CD4-positive, alpha-beta T cell treated with Interleukin-2 at 100 ng/mL for 4 hours (primary cell): ENCODE measurements at places on chromosomes 11 and 22.

DNA sequence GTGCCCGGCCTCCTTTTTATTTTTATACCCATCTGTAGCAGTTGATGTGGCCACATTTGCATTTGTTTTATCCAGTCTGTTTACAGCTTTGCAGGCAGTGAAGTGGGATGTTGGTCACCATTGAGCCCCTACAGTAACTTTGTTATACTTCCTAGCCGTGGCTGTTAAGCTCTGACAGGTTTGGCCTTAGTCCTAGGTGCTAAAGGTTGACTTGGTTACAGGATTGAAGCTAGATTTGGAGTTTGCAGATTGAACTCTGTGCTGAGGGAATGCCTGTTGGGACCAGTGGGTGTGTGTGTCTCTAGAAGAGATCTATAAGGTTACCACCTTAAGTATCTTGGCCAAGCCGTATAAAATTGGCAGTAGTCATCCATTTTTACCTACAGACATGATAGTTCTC lies 91.2 kb downstream of the PPP6R3 start:
- no peak for DNase-seq

DNA sequence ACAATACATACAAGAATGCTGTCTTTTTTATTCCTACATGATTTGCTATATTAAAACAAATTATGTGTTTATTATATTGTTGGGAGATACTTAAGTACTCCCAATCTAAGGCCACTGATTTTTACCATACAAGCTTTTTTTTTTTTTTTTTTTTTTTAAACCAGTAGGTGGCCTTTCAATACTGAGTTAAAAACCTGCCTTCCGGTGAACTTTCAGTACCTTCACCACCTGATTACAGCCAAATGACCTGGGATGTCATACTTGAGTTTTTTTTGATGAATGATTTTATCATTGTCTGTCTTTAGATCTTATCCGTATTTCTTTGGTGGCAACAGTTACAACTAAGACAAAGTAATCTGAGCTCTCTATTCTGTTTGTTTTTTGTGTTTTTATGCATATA lies 94.0 kb upstream of the FOLH1 start:
- no peak for DNase-seq

DNA sequence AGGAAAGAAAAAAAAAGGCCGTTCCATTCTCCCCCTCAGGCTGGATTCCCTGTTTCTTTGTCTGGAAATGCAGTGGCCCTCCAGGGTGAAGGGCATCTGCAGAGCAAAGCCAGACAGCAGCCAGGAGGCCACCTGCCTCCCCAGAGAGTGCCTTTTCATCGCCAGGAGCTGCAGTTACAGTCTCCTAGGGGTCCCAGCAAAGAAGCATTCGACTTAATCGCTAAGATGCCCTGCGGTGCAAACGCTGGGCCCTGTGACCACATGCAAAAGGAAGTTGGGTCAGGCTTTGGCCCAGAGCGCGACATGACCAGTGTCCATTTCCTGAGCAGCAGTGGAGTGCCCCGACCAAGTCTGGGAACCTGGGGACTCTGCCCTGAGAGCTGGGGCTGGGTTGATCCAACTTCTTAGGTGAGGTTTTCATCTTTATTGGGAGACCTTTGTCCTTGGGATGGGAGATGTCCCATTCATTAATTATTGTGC lies 304.6 kb downstream of the OPCML start:
- no peak for DNase-seq

DNA sequence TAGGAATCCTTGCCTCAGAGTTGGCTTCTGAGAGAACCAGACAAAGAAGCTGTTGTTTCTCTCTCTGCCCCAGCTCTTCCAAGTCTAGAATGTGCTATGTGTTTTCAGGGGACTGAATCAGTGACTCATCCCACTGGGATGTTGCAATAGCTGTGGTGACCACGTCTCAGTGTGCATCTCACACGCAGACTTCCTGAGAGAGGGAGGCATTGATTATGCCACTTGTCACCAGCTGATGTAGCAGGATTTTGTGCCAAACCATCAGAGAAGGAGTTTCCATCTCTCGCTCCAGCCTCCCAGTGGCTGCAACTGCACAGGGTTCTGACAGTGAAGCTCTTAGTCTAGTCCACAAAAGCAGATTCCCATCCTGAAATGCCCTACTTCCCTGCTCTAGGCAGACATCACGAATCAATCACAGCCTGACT lies 455.8 kb downstream of the MIAT start:
- no peak for DNase-seq

- no peak for DNase-seq
These were observed 16.9 kb upstream of the SLCO2B1 start for GRCh38 chr11:75133976-75134375.

- DNase-seq, result no peak
These were observed 33.7 kb downstream of the OSBPL5 start for GRCh38 chr11:3131330-3131941.

DNA sequence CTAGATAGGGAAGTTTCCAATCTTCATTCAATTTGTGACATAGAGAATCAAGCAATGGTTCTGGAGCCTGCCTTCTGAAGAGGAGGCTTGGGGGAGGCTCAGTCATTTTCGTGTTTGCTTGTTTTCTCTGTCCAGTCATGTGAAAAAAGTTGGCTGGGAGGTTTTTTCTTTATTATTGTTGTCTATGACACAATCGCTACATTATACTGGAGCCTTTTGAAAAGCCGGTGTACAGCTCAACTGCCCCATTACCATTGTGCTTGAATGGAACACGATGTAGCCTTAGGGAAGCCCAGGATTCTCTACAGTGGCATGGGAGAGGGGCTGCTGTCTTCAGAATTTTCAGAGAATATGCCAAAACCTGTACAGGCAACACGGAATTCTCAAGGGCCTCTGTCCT lies 57.9 kb upstream of the NCAM1 start:
- DNase-seq, result no peak

GRCh38 chr11:1438261-1438966 lies 48.2 kb downstream of the MOB2 start:
- DNase-seq, result no peak

- DNase-seq, result no peak
These were observed 120.8 kb upstream of the APOA1 start for GRCh38 chr11:116958246-116958645.

DNA sequence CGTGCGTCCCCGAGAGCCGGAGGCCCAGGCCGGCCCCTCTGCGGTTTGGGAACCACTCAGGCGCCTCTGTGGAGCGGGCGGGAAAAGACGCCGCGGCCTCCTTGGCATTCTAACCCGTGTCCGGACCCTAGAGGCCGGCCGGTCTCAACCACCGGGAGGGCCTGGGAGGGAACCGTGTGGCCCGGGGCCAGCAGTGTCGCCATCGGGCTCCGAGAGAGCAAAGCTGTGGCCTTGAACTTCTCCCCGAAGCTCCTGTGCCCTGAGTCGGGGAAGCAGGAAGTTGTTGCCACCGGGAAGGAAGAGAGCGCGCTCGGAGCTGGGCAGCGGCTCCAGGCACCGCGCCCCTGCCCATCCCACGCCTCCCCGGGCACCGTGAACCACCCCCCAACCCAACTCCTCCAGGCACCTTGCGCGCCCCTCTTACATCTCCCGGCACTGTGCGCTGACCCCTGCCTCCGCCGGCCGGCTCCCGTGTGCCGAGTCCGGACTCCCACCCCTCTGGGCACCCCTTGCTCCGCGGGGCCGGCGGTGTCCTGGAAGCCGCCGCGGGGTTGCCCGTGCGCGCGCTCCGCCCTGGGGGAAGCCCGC lies 80.0 kb upstream of the PPARA start:
- no peak for DNase-seq

GRCh38 chr11:441043-441417 lies 781 bp downstream of the ANO9 start:
- DNase-seq, result no peak

DNA sequence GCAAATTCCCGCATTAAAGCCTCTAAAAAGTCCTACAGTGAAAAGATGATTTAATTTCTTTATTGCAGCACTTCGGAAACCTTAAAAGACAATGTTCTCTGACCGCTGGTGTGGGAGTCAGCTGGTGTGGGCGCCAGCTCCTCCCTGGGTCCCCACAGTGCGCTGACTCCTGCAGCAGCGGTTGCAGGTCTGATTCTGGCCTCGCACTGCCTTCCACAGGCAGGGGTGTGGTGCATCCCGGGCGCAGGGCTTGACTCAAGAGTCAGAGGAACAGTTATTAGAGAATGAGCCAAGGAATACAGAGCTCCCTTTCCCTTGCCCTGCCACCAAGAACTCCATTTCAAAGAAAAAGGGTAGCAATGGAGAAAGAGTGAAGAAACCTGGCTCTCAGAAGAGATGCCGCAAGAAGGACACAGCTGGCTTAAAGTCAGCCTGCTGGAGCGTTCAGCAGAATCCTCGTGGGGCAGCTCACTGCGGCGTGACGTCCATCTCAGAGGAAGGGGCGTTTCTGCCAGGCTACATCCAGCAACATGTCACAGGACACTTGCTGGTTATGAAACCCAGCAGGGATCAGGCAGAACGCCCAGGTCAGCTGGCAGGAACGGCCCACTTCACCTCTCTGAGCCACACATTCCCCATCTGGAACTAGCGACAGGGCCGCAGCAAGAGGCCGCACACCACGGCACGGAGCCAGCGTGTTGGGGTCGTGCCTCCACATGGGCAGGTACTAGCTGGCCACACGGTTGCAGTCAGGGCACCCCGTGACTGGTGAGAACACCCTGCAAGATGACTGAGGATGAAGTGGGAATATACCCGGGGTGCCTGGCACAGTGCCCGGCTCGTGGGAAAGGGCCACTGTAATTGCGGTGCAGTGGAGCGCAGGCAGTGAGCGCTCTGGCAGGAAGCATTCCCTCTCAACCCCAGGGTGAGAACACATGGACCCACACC lies 18.1 kb upstream of the EFCAB6 start:
- DNase-seq, result no peak

DNA sequence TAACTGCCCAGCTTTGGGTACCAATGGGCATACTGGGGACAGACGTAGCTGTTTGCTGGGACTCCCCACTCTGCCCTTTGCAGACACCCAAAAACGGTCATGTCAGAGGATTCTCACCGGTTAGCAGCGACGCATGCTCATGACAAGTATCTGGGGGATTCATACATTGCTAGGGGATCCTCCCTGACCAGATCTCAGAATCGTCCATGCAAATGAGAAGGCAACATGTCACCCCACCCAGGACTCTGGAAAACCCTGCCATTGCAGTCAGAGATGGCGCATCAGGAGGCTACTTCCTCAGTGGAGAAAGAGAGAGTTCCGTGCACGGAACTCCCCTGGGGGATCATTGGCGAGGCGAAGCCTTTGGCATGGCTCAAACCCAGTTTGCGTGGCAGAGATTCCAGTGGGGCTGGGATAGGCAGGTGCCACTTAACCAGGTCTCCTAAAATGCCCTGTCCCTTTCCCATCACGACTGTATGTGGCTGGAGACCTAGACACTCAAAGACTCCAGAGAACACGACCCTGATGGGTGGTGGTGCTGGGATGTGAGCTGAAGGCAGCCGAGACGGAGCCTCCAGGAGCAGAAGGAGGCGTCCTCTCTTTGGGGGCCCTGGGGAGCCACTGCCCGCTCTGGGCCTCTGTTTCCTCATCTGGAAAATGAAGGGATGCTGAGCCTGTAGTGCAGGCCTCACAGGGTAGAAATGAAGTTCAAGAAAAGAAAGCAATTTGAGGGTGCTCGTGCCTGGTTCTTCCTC lies 4.9 kb downstream of the RGL4 start:
- no peak for DNase-seq

DNA sequence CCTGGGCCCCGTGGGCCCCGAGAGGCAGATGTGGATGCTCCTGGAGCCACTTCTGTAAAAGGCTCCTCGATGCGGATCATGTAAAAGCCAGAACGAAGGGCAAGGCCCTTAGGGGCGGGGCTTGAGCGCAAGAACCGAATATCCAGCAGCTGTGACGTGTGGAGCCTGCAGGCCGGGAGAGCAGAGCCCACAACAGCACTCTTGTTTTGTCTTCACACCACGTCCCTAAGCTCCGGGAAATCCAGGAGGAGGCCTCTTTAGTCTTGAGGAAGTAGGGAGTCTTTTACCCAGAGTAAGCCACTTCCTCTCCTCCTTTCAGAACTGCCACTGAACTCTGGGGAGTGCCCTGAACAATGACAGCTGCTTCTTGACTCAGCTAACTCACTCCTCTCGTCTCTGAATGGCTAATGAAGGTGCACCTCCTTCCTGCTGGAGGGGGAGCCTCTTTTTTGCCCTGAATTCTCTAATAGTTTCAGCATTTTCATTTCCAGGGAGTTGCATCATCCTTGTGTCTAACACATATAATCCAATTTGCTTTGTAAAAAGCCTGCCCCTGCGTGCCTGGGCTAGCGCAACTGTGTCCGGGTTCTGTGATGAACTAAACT lies 12.5 kb downstream of the L3MBTL2 start:
- DNase-seq, result peak; percentile 37

DNA sequence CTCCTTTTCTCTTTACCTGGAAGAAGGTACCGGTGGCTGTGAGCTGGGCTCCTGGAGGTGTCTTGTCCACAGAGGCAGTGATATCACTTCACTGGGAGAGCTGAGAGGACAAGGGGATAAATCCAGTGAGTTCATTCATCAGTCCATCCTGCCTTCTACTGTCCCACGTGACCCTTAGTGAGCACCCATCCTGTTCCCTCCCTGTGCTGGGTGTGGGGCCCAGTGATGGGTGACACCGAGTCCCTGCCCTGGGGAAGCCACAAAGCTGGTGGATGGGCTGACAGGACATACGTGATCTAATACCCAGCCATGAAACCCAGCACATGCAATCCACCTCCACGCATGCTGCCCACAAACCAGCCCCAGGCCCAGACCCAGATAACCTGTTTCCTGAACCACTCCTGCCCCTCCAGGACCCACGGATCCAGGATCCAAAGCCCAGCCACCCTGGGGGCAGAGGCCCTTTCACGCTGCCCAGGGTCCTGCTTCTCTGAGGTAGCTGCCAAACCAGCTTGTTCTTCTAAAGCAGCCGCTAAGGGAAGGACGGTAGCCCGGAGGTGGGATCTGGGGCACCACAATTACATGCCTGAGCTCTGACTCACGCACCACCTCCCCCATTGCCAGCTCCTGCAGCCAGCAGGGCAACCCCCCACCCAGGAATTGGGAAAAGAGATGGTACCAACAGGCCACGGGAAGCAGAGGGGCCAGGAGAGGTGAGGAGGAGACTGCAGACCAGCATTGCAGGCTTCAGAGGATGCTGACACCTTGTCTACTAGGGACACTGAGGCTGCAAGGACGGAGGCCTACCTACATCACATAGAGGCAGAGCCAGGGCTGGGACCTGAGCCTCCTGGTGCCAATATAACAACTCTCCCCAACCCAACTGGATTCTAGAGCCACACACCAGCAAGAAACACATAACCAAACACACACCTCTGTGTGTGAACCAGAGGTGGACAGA lies 35.2 kb downstream of the GDPD5 start:
- no peak for DNase-seq

DNA sequence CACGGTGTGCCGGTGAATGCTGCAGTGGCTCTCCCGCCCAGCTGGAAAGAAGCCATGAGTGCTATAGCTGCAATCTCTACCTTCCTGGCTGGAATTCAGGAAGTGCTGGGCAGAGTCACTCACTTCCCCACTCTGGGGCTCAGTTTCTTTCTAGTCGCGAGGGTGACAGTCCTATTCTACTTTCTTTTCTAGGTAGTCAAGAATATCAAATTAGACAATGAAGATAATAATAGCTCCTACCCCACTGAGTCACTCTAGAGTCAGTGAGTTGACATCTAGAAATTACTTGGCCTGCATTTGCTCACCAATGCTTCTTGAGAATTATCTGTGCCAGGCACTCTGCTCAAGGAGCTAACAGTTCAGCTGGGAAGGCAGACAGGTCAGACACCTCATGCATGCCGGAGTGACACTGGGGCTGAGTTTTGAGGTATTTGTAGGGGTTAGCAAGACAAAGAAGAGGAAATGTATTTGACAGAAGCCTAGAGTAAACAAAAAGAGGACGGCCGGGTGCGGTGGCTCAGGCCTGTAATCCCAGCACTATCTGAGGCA lies 3.2 kb downstream of the CENPM start:
- DNase-seq, result no peak
